ENCODE measurements at places on chromosomes 7 and 10.

DNA sequence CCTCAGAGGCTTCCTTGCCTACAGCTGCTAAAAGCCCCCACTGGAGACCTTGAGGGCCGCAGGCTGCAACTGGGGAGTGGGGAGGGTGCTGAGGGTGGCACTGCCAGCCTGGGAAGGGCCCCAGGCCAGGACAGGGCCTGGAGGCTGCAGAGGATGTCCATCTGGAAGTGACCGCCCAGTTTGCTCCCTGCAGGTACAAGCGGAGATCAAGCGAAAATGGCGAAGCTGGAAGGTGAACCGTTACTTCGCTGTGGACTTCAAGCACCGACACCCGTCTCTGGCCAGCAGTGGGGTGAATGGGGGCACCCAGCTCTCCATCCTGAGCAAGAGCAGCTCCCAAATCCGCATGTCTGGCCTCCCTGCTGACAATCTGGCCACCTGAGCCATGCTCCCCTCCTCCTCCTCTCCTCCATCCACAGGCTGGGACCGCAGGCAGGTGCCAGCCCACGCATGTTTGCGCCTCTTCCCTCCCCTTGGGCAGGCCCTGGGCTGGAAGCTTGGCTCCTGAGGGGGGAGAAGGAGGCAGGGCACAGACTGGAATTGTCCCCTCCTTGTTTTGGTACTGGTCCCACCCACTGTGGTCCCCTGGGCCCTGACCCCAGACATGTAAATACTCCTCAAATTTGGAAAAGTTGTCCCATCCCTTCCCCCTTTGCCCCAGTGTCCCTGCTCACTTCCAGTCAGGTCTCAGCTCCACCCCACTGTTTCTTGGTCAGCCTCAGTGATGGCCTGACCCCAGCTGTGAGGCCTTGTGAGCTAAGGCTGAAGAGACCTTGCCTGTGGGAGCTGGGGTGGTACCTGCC, 54.4 kb downstream of the ADCYAP1R1 start:
- DNase-seq, result no peak

- no peak for DNase-seq
Observed at GRCh38 chr10:6409971-6410643, 170.0 kb downstream of the PRKCQ start.

GRCh38 chr7:27433581-27433980, 191.0 kb downstream of the EVX1 start:
- DNase-seq, result no peak

- no peak for DNase-seq
Observed at GRCh38 chr10:61063901-61064300, 119.9 kb upstream of the RHOBTB1 start.

GRCh38 chr7:15508258-15508657, 53.6 kb downstream of the AGMO start:
- no peak for DNase-seq

All from NCI-H446 treated with DMSO at 0.1 percent for 48 hours (cell line).